ENCODE measurements at places on chromosomes 13 and 19.

- no peak for DNase-seq
Measured at GRCh38 chr13:20451397-20451796, 74.3 kb downstream of the CRYL1 start.

GRCh38 chr19:47499863-47500830 is 14.7 kb downstream of the NAPA start:
- no peak for DNase-seq

DNA sequence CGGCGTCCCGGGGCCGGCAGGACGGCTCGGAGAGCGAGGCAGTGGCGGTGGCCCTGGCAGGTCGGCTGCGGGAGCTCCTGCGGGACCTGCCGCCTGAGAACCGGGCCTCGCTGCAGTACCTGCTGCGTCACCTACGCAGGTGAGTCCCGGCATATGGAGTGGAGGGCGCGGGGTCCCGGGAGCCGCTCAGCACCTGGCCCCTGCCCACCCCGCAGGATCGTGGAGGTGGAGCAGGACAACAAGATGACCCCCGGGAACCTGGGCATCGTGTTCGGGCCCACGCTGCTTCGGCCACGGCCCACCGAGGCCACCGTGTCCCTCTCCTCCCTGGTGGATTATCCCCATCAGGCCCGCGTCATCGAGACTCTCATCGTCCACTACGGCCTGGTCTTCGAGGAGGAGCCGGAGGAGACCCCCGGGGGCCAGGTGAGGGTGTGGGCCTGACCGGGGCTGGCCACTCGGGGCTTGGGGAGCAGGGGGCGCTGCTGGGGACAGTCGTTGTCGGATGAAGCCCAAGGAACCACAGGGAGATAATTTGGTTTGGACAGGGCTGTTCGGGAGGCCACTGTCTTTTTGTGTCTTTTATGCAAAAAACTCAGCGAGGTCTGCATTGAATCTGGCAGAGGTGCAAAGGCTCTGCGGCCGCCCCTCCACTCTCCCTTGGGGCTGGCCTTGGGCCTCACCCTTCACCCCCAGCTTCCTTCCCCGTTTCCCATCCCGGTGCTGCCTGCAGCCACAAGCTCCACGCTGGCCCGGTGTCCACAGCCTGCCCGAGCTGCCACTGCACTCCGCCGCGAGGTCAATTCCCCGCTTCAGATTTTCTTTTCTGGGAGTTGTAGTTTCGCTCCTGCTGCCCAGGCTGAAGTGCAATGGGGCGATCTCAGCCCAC is 12.0 kb downstream of the POLR2E start:
- no peak for DNase-seq

- DNase-seq = no peak
Measured at GRCh38 chr13:55361141-55361540, 1779.6 kb upstream of the PRR20A start.

GRCh38 chr19:48867746-48868113 is 687 bp downstream of the PLEKHA4 start:
- DNase-seq = no peak

- peak; percentile 32 for DNase-seq
Measured at GRCh38 chr19:55305491-55305890, 19.6 kb downstream of the TMEM150B start.

DNA sequence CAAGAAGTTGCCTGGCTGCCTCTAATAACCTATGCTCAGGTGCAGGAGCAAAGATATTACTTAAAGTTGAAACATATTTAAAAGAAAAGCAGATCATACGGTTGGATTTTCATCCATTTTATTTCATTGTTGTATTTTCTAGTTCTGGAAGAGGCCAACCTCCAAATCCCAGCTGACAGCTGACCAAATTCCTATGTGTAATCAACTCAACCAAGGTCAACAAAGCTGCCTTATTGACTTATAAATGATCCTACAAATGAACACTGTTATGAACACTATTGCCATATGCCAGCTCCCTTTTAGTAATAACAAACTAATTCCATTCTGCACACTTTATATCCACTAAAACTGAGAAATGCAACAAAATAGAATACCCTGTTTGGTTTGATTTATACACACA is 1537.4 kb downstream of the SLITRK1 start:
- DNase-seq = no peak

DNA sequence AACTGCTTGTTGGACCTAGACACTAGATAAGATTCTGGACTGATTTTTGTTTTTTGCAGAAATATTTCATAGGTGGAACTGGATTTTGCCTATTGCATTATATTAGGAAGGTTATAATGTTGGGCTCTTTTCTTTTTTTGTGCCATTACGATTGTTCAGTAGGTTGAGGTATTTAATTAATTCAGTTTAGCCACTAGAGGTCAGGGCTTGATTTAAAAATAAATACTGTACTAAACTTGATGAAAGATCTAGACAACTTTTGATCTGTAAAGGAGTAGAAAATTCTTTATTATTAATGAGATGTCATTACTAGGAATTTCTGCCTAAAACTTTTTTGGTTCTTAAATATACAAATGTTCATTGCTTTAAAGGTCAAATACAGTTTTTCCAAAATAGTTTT is 15.2 kb upstream of the SUPT20H start:
- no peak for DNase-seq

DNA sequence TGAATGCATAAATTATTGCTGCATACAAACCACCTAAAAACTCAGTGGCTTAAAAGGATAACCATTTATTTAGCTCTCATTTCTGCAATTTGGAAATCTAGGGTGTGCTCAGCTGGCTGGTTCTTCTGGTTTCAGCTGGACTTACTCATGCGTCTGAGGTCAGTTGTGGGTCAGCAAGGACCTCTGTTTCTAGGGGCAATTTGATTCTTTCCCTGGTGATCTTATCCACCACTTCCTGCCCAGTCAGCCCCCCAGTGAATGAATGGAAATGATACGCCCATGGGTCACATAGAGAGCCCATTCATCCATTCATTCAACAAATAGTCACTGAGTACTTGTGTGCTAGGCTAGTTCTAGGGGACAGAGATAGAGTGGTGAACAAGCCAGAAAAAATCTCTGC is 9.9 kb downstream of the FXYD5 start:
- DNase-seq = no peak

- no peak for DNase-seq
Measured at GRCh38 chr13:50156561-50157127, 141.4 kb downstream of the KCNRG start.

DNA sequence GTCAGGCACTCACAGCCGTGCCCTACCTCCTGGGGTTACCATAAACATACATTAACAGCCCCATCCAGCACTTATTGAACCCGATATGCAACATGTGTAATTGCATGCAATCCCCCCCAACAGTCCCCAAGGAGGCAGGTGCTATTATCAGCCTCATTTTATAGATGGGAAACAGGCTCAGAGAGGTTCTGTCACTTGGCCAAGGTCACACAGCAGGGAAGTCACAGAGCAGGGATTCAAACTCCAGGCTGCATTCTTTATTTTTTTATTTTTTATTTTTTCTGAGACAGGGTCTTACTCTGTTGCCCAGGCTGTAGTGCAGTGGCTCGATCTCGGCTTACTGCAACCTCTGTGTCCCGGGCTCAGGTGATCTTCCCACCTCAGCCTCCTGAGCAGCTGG is 38.4 kb upstream of the TNFAIP8L1 start:
- DNase-seq = no peak

- no peak for DNase-seq
Measured at GRCh38 chr19:8034178-8034525, 18.4 kb upstream of the CCL25 start.

DNA sequence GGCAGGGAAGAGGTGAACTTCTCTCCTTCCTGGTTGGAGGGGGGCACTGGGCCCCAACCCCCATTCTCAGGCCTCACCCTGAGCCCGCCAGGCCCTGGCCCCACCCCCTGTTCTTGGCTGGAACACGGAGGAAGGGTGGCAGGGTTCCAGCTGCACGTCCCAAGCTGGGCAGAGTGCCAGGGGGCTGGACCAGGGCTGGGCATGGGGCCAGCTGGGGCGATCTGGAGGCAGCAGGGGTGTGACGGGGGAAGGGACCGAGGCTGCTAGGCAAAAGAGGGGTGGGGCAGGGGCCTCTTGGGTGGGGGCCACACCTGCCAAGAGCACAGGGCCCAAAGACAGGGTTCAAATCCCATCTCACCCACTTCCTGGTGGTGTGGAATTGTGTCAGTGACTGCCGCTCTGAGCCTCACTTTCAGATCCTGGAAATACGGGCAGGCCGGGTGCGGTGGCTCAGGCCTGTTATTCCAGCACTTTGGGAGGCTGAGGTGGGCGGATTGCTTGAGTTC is 2.2 kb downstream of the HIF3A start:
- DNase-seq = no peak

- no peak for DNase-seq
Measured at GRCh38 chr19:1859331-1859781, 4.0 kb downstream of the KLF16 start.

DNA sequence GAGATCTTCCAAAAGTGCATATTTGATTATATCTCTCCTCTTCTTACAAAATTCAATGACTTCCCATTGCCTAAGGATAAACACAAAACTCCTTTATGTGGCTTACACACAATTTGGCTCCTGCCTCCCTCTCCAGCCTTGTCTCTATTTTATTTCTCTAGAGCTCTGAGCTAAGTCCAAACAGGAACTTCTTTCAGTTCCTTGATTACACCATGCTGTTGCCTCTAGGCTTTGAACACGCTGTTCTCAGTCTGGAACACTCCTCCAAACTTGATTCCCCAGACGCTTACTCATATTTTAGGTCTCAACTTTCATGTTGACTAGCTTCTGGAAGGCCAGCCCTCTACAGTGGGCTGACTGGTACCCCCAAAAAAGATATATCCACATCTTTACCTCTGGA is 258.5 kb downstream of the COG6 start:
- no peak for DNase-seq

DNA sequence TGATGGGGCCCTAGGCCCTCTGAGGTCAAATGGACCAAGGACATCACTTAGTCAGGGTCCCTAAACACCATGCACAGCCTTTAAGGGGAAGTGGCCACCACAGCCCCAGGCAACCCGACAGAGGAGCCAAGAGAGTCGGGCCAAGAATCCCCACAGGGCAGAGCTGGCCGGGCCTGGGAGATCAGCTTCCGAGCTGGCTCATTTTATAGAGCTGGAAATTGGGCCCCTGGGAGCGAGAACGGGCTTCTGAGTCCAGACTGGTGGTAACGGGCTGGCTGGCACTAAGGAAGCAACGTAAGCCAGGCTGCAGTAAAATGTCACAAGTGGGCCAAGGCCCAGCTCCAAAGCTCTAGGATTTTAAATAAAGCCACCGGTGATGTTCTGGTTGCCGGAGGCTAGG is 51.1 kb downstream of the HSPH1 start:
- no peak for DNase-seq

- DNase-seq = no peak
Measured at GRCh38 chr19:51460164-51460992, 2.1 kb upstream of the SIGLEC8 start.

DNA sequence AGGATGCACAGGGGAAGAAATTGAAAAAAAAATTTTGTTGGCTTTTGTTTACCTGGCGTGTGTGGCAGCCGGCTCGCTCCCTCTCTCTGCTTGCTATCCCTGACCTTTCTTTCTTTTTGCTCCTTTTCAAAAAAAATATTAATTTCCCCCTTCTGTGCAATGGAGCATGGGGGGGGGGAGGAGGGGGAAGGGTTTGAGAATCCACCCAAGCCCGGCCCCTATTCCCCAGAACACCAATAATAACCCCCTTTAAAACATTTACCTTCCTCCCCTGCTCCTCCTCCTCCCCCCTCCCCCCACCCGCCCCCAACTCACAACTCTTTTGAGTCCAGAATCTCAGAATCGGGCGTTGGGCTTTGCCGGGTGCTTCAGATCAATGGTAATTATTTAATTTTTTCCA is 28.4 kb downstream of the NFIX start:
- no peak for DNase-seq

- no peak for DNase-seq
Measured at GRCh38 chr19:934865-935479, 9.1 kb downstream of the ARID3A start.

GRCh38 chr19:2053601-2054389 is 2.8 kb upstream of the MKNK2 start:
- no peak for DNase-seq

DNA sequence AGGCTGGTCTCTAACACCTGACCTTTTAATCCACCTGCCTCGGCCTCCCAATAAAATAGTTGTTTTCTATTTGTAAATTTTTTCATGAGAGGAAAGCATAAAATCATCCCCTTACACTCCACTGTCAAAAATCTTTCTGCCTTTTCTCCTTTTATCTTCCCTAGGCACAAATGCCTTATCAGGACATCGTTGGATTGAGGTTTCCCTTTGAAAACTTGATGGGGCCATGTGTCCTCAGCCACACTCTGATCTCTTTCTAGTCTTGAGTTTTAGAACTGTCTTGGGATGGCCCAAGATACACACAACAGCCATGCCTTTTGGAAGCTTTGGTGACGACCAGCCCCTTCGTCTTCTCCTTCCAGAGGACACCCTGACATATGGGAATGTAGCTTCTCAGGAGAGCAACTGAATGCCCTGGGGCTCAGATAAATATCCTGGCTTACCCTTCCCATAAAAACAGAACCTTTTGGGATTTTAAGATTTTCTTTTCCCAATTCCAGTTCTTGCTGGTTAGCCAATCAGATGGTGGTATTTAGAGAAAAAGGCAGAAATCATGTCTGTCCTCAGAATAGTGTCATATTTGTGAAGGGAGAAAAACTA is 112.4 kb downstream of the ZNF429 start:
- DNase-seq = no peak

DNA sequence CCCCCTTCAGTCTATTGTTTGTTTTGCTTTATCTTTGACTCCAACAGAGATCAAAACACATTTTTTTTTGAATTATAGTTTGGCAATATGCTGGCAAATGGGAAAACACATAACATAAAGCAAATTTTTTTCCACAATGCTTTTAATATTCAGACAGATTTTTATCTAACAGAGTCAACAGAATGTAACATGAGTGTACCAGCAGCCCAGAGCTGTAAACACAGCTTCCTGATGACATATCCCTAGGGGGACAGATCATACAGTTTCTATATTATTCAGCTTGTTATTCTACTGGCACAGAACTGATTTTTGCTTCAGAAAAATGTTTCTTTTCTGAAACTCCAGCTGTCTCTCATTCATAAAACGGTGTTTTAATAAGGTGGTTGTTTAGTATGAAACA is 168.8 kb downstream of the OLFM4 start:
- DNase-seq = no peak

- DNase-seq = no peak
Measured at GRCh38 chr13:24007979-24008620, 110.8 kb upstream of the C1QTNF9B start.

DNA sequence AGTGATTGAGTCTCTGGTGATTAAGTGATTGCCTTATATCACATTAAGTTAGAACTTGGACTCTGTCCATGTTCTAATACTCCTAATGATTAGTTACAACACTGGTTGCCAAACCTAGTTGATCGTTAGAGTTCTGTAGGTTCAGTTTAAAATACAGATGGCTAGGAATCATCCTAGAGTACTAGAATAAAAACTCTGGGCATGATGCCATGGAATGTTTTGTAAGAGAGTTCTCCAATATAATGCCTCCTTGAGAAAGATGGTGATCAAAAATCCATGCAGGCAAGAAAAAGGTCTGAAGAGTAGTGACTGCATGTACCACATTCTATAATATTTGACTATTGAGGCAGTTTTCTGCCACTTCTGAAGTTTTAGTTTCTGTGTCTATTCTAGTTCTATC is 176.3 kb downstream of the GPC5 start:
- no peak for DNase-seq
